ENCODE measurements at places on chromosomes 2 and 18.

DNA sequence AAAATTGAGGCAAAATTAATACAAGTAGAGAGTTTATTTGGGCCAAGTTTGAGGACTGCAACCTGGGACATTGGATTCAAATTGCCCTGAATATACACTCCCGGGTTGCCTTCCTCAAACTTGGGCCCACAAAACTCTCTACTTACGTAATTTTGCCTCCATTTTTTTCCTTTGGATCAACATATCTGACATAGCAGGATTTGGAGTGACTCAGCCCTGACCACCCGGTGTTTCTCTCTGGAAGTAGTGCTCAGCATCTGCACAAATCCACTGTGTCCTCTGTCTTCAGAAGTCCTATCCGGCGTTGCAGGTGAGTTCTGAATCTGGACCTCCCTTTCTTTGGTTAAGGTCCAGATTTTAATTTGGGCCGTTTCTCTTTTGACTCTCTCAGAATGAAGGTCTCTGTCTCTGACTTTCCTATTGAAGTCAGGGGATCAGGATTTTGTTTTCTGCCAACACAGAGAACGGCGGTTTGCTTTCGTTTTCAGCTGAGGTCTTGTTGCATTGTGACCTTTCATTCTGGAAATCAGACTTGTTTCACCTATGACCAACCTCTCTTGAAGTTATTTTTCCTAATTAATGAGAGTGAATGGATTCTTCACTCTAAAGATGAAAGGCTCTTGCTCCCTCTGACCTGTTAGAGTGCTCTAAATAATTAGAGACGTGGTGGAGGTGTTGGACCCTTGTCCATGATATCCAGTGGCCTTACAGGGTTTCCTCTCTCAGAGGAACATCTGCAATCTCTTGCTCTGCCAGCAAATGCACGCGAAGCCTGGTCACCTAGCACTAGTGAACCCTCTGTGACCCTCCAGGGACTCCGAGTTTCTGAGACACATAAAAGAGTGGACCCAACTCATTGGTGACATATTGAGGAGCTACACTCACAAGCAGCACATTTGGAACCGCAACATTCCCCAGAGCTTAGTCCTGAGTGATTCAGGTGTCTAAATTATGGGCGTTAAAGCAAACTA lies 13.6 kb downstream of the TCF23 start:
- H3K4me3 ChIP-seq = no peak overlapping the region
- H3K36me3 ChIP-seq = no peaks in the 10 kb centered on the region
- H3K27ac ChIP-seq = no peak overlapping the region
- DNase-seq = no peak
- H3K27me3 ChIP-seq = peaks cover 11% of the 10 kb centered on the region

- no peak overlapping the region for H3K27ac ChIP-seq
- DNase-seq = no peak
- H3K4me3 ChIP-seq = no peak overlapping the region
- H3K36me3 ChIP-seq = no peaks in the 10 kb centered on the region
These were observed 155.2 kb downstream of the FBXO15 start for GRCh38 chr18:73992242-73993022.

- no peak overlapping the region for H3K27ac ChIP-seq
- peaks cover 14% of the 10 kb centered on the region for H3K4me1 ChIP-seq
- no peak overlapping the region for H3K4me3 ChIP-seq
- peaks cover 37% of the 10 kb centered on the region for H3K36me3 ChIP-seq
- no peaks in the 10 kb centered on the region for H3K27me3 ChIP-seq
- DNase-seq = no peak
These were observed 27.0 kb downstream of the ROCK1 start for GRCh38 chr18:21084511-21085078.

DNA sequence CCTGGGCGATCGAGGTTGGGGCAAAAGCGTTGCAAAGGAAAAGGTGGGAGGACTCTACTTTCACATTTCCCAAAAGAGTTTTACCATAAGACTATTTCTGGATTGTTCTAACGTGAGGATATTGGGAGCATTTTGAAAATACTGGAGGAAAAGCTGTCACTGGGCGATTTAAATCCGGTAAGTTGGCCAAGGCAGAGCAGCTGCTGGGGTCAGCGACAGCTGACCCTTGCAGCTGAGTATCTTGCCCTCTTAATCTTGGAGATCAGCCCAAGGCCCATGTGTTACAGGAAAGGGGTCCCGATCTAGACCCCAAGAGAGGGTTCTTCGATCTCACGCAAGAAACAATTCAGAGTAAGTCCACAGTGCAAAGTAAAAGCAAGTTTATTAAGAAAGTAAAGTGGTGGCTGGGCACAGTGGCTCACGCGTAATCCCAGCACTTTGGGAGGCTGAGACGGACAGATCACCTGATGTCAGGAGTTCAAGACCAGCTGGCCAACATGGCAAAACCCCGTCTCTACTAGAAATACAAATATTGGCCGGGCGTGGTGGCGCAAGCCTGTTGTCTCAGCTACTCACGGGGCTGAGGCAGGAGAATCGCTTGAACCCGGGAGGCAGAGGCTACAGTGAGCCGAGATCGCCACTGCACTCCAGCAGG lies 964 bp upstream of the ST3GAL5 start:
- H3K36me3 ChIP-seq = peaks cover 19% of the 10 kb centered on the region
- peaks cover 63% of the 10 kb centered on the region for H3K4me1 ChIP-seq
- no peaks in the 10 kb centered on the region for H3K27me3 ChIP-seq

DNA sequence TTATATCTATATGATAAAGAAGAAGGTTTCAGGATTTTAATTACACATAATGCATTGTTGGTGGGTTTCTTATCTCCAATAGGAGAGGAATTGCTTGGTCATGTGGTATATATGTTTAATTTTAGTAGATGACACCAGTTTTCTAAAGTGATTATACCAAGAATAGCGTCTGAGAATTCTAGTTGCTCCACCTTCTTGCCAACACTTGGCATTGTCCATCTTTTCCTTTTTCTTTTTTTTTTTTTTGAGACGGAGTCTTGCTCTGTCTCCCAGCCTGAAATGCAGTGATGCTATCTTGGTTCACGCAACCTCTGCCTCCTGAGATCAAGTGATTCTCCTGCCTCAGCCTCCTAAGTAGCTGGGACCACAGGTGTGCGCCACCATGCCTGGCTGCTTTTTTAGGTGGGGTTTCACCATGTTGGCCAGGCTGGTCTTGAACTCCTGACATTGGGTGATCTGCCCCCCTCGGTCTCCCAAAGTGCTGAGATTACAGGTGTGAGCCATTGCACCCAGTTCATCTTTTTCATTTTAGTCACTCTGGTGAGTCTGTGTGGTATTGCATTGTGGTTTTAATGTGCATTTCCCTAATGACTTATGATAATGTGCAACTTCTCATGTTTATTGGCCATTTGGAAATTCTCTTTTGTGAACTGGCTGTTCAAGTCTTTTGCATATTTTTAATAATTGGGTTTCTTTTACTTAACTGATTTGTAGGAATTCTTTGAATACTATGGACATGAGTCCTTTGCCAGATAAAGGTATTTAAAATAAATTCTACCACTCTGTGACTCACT lies 37.3 kb upstream of the ZNF512 start:
- no peak overlapping the region for H3K4me3 ChIP-seq
- H3K27ac ChIP-seq = no peak overlapping the region
- H3K36me3 ChIP-seq = no peaks in the 10 kb centered on the region
- peaks cover 5% of the 10 kb centered on the region for H3K27me3 ChIP-seq
- H3K4me1 ChIP-seq = no peaks in the 10 kb centered on the region
- DNase-seq = no peak

DNA sequence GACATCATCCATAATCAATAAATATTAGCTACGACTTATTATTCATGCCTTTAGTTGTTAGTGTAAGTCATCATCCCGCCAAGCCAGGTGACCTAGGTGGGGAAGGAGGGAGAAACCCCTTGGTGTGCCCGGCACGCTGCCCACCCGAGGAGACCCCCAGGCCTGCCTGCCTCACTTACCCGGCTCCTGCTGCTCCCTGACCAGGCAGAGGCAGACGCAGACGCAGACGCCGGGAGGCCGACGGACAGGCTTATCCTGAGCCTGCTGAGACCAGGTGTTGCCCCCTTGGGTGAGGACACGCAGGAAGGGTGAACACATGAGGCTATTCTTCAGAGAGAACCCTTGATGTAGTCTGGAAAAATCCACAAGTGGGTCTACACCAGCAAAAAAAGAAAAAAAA lies 401.8 kb downstream of the GALR1 start:
- no peaks in the 10 kb centered on the region for H3K36me3 ChIP-seq
- no peak for DNase-seq
- no peak overlapping the region for H3K4me3 ChIP-seq
- H3K4me1 ChIP-seq = peaks cover 3% of the 10 kb centered on the region
- H3K27me3 ChIP-seq = peaks cover 12% of the 10 kb centered on the region
- H3K27ac ChIP-seq = no peak overlapping the region

All from activated naive CD8-positive, alpha-beta T cell treated with anti-CD3 and anti-CD28 coated beads, Interleukin-2, amount 10 ng/mL, durations not matched to agents 7 days and 5 days (primary cell).